Colonic mucosa (tissue), 4 donors: ENCODE measurements at places on chromosomes 1 and 21. TPM values are rescaled to one million over a fixed set of nuclear protein-coding genes. Genes with fewer than 3 reads are reported as not detected.

MPZL1 gene
- 112 TPM for total RNA-seq

CRNN gene
- total RNA-seq = not detected

C1orf185 gene
- total RNA-seq = not detected

SAMD11 gene
- 3.0 TPM for total RNA-seq

PAFAH2 gene
- 40.8 TPM for total RNA-seq

MR1 gene
- total RNA-seq = 8.7 TPM

CHAF1B gene
- 2.5 TPM for total RNA-seq

GBP2 gene
- 20.1 TPM for total RNA-seq

SPRR2A gene
- total RNA-seq = not detected

ELAVL4 gene
- total RNA-seq = 1.5 TPM

RGS16 gene
- 0.77 TPM for total RNA-seq

DNA sequence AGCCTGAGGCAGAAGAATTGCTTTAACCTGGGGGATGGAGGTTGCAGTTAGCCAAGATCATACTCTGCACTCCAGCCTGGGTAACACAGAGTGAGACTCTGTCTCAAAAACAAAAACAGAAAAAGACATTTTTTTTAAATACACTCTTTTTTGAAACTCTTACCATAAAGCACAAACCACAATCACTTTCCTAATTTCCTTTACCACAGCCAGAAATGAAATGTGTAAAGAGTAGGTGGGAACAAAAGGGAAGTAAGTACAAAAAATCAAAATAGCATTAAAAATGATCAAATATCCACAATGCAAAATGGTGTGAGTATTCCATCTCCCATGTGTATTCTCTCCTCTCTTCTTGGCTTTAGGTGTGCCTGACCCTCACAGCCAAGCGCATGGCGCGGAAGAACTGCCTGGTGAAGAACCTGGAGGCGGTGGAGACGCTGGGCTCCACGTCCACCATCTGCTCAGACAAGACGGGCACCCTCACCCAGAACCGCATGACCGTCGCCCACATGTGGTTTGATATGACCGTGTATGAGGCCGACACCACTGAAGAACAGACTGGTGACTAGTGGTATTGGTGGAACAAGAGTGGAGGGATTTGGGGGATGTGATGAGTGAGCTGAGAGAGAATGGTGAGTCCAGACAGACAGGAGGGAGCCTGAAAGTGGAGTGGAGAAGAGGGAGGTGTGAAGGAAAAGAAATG lies 14.9 kb downstream of the ATP1A4 start:
- DNase-seq = no peak

DNA sequence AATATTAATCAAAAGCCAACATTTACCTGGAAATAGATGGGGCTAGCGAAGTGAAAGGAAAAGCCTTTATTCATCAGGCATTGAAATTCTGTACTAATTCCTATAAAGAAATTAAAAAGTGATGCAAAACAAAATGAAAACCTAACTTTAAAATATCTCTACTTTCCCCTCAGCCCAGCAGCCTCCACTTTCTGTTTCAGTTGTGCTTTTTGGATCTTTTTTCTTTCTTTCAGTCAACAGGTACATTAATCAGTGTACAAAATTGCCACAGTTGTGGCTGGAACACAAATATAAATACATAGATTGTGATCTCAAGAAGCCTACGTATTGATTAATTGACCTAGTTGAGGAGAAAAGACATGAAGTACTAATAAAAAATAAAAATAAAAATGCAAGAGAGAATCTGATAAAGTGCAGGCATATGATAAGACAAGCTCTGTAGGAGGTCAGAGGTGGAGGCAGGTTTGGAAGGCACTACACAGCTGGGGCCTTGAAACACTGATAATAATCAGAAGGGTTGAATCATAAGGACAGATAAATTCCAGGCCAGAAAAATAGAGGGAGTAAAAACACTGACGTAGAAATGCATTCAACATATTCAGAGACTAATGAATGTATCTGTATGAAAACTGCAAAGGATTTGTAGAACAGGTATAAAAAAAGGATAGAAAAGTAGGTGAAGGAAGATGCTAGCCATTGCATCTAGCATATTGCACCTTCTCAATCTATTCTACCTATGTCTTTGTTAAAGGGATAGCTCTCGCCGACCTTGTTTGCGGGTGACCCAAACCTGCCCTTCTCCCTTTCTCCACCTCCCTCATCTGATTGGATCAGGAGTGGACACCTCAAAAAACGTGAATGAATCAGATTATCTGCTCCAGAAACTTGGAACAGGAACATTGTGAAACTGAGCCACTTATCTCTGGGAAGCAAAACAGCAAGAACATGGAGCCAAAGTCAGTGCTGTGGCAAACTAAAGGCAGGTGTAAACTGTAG lies 607.8 kb upstream of the ADGRL2 start:
- DNase-seq = no peak

GRCh38 chr1:111404588-111404987 lies 22.9 kb downstream of the OVGP1 start:
- no peak for DNase-seq

GRCh38 chr21:43731476-43731875 lies 12.5 kb downstream of the PDXK start:
- DNase-seq = peak; percentile 49

DNA sequence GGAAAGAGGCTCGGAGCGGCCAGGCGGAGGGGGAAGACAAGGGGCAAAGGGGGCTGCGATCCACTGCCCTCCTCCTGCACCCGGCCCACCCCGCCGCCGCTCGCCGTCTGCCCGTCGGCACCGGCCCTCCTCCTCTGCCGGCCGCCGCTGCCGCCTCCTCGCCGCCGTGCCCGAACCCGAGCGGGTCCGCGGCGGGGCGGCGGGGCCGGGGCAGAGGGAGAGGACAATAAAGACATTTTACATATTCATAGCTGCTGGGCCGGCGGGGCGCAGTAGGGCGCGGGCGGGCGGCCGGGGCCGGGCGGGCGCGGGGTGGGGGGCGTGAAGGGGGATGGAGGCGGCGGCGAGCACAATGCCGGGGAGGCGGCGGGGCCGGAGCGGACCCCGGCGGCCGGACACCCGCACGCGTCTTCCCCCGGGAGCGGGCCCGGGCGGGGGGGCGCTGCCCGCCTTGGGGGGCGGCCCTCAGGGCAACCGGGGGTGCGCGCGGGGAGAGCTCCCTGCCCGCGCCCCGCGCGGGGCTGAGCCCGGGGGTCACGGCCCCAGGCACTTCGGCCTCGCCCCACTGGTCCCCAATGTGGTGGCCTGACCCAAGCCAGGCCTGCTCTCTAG lies 546 bp downstream of the POU2F1 start:
- peak; percentile 61 for DNase-seq

GRCh38 chr1:89125913-89126580 lies at the start of gene GBP2:
Gene GBP2, minus strand, starts transcription at chr1:89126114. Its CDS starts 4,148 bp downstream, at chr1:89121966.
- peak; percentile 34 for DNase-seq

GRCh38 chr1:53811414-53811851 lies 26.7 kb downstream of the NDC1 start:
- DNase-seq = no peak

GRCh38 chr1:83750201-83750600 lies 248.7 kb downstream of the TTLL7 start:
- no peak for DNase-seq

DNA sequence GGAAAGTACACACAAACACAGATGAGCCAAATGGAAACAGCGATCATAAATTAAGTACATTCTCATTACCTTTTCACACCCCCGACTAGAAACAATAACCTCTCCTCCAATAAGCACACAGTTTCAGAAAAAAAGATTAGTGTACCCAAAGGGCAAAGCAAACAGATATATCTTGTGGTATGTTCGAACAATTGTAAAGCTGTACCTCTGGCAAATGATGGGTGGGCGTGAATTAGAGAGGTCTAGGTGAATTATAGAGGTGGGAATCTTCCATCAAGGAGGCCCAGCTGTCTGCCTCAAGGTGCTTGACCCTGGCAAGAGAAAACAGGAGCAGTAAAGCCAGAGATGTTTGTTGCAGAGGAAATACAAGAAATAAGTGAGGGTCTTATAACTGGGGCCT lies 715.3 kb upstream of the NEGR1 start:
- DNase-seq = no peak

DNA sequence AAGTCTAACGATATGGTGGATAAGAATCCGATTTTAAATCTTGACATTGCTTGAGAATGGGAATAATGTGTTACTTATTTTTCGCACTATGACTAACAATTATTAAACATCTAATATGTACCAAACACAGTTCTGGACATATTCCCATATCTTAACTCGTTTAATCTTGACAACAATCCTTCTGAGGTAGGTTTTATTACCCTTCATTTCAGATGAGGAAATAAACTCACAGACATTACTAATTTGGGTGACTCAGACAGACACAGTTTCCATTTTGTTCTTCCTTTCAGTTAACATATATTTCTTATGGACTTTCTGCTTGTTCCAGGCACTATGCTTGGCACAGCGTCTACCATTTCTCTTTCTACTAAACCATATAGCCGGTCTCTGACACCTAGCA lies 244.8 kb downstream of the SMYD3 start:
- DNase-seq = no peak

DNA sequence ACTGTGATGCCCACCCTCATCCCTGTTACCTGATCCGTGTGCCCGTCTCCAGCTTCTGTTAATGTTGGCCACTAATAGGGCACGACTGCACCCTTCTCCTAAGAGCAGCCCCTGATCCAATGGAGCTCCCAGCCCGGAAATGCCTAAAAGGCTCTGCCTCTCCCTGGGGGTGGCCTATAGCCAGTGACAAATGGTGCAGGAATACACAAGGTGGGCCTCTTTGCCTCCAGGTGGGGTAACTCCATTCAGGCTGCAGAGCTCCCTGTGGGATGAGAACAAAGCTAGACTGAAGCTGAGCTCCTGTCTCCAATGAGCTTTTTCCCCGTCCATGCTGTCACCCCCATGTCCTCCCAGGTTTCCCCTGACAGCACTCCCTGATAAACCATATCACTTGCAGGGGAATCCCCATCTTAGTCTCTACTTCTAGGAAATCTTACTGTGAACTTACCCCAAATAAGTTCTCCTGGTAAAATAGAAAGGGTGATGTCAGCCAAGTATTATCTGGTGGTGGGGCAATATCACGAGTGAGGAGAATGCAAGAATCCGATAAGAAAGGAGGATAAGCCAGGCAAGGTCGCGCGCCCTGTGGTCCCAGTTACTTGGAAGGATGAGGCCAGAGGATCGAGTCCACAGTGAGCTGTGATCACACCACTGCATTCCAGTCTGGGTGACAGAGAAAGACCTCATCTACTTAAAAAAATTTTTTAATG lies 18.6 kb downstream of the S100A7A start:
- no peak for DNase-seq

- no peak for DNase-seq
Measured at GRCh38 chr1:91881280-91881679, 4.7 kb downstream of the TGFBR3 start.

GRCh38 chr1:59967780-59968179 lies 41.2 kb upstream of the CYP2J2 start:
- DNase-seq = no peak

- DNase-seq = no peak
Measured at GRCh38 chr1:27593678-27594563, 10.0 kb downstream of the AHDC1 start.

DNA sequence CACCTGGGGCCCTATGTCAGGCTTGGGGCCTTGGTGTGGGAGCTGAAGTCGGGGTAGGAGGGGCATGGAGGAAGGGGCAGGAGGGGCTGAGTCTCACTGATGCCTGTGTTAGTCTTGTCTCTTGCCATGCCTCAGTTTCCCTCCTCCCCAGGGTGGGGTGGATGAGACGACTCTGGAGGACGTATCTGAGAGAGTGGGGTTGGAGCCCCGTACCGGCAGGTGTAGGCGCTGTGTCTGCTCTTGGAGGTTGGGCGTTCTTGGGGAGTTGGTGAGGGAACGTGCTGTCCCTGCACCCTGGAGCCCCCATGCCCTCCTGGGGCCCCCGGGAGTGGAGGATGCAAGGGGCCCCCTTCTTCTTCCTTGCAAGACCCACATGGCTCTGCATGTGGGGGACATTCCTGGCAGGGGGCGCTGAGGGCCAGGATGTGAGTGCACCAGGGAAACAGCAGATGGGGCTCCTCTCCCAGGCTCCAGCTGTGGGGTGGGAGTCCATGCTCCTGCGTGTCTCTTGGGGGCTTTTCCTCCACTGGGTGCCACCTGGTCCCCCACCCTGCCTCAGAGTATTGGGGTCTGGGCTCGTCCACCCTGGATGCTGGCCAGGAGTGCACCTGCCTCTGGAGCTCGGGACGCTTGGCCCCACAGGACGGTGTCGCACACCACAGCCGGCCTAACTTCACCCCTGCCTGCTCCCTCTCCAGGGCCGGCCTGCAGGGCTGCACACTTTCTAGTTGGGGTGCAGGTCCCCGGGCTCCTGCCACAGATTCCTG lies 1.4 kb upstream of the TNFRSF14 start:
- DNase-seq = peak; percentile 70

- DNase-seq = no peak
Measured at GRCh38 chr1:176033881-176034280, 173.2 kb downstream of the COP1 start.

DNA sequence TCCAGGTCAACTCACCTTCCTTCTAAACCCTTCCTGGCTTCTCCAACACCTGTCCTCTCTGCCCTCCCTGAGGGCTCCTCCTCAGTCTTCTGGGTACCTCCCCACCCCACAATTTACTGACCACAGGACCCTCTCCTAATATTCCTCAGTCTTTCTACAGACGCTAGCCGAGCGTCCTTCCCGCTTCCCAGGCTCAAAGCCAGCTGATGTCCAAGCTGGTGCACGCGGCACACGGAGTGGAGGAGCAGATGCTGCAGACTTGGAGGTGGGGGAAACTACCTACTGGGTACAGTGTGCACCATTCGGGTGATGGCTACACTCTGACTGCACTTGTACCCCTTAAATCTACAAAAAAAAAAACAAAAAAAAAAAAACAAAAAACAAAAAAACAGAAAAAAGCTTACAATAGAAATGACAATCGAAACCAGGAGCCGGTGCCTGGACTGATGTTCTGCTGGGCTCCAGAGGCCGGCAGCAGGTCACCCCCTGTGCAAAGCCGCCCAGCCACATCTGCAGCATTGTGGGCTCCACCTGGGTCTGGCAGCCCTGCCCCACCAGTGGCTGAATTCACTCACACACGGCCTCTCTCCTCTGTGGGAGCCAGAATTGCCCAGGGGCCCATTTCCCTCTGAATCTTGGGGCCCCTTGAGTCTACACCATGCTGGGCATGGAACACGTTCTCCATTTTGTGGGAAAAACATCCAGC lies 7.0 kb downstream of the TRIM11 start:
- no peak for DNase-seq

GRCh38 chr1:246319083-246319714 lies 187.9 kb downstream of the SMYD3 start:
- DNase-seq = no peak
